Stimulated activated CD8-positive, alpha-beta memory T cell treated with anti-CD3 and anti-CD28 coated beads, Interleukin-2, amount 100 ng/mL, for 1 hour (primary cell): ENCODE measurements at places on chromosomes 5 and 9.

- DNase-seq, result no peak
Measured at GRCh38 chr9:95607507-95607906, 90.7 kb upstream of the PTCH1 start.

GRCh38 chr9:81517954-81518353 lies 171.4 kb downstream of the TLE1 start:
- DNase-seq, result no peak

DNA sequence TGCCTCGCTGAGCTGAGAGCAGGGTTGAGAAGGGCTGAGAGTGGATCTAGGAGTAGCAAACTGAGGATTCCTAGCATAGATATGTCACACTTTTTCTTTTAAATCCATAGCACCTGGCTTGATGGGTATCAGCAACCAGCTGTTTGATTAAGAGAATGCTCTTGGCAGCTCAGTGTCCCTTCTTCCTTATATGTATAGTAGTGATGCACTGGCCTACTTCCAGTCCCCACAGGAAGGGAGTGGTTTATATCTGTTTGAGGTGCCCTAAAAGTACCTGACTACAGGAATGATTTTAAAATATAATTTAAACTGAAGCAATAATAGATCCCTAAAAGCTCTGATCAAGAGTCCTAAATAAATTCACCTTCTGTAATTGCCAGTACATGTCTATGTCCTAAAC lies 546.8 kb upstream of the ZNF608 start:
- no peak for DNase-seq

DNA sequence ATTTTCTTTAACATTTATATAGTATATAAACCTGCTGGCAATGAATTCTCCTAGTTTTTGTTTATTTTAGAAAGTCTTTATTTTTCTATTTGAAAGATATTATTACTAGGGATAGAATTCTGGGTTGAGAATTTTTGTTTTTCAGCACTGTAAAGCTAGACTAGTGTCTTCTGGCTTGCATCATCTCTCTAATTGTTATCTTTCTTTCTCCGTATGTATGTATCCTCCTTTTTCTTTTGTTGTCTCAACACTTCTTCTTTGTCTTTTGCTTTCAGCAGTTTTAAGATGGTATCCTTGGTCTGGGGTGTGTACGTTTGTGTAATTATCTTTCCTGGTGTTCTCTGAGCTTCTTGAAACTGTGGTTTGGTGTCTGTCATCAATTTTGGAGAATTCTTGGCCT lies 48.8 kb downstream of the FBXO4 start:
- no peak for DNase-seq
